ENCODE measurements at places on chromosomes 6 and 20. TPM values are rescaled to one million over a fixed set of nuclear protein-coding genes. Genes with fewer than 3 reads are reported as not detected.

Gene ENTPD6
- total RNA-seq: 70.3 TPM

Gene RSPH9
- 0.09 TPM for total RNA-seq

Gene RALY
- total RNA-seq: 125 TPM

Gene UST
- total RNA-seq: 2.4 TPM

- no peak for DNase-seq
Observed at GRCh38 chr20:7124120-7124519, 356.6 kb downstream of the BMP2 start.

DNA sequence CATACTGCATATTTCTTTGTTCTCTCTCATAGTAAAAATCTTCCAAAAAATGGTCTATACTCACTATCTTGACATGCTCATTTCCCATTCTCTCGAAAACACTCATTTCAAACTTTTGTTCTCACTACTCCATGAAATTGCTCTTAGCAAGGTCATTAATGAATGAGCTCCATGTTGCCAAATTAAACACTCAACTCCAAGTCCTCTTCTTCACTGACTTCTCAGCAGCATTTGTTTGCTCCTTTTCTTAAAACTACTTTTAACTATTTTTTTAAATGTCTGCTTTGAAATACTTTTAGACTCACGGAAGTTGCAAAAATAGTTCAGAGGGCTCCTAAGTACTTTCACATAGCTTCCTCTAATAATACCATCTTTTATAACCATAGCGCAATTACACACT is 274.0 kb upstream of the PREP start:
- no peak for DNase-seq

DNA sequence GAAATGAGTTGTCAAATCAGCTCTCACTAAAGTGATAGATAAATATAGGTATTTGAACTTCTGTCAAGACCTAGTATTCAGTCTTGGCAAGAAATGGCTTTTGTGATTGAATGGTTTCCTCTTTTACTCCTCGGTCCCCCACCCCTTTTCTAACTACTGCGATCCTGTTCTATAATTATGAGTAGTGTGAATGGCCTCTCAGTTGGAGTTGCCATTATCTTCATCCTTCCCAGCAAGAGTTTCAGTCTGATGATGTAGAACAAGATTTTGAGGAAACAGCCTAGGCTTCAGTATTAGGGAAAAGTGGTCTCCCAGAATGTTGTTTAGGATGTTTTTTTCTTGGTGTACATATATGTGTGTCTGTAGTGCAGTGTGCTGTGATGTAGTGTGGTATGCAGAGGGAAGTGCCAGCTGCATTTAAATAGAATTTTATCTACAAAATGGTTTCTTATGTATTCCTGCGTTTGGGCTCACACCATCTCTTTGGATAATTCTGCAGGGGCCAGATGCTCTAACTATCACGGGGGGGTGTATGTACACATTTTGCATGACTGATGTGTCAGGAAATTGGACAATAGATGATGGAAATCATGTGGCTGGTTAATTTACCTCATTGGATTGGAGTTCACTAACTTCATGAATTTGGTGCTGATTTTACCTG is 180.1 kb upstream of the MMS22L start:
- DNase-seq: no peak

GRCh38 chr20:24361541-24361940 is 107.9 kb upstream of the SYNDIG1 start:
- DNase-seq: no peak

GRCh38 chr6:128235556-128235955 is 284.8 kb downstream of the PTPRK start:
- DNase-seq: no peak

GRCh38 chr6:27777614-27778355 is 134.4 kb downstream of the OR2B2 start:
- DNase-seq: no peak

DNA sequence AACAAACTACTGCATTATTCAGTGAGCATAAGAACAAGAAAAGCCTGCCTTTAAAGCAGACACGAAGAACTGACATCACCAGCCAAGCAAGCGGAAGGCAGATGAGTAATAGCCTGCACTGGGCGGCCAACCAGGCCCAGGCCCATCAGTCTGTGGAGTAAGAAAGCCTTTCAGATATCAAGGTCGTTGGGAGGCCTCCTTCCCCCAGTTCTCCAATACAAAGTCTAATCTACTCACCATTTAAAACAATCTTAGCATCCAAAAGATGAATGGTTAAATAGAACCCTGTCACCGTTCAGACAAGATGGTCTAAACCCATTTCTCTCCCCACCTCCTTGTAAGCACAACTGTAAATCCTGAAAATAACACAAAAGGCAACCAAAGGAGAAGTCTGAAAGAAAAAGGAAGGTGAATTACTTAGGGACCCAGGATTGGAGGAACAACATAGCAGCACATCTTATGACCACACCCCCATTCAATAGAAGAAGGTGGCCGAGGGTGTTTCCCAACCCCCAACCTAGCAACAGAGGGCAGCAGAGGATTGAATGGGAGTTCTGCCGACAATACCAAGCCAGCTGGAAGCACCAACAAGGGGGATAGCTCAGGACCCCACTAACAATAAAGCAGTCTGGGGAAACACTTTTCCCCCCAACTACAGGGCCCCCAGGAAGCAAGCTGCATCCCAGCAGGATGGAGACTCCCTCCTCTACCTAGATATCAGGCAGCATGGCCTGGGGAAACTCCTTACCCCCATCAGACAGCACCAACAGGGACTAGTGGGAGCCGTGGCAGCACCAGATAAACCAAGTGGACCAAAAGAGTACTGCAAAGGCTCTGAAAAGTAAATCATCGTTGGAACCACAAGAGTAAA is 67.9 kb downstream of the ZHX3 start:
- peak; percentile 65 for DNase-seq

GRCh38 chr6:166618251-166618650 is 8.8 kb downstream of the RPS6KA2 start:
- no peak for DNase-seq

GRCh38 chr6:34587851-34588250 is 31.7 kb upstream of the SPDEF start:
- DNase-seq: no peak

GRCh38 chr6:51857134-51857533 is 230.3 kb downstream of the PKHD1 start:
- no peak for DNase-seq

- DNase-seq: no peak
Observed at GRCh38 chr6:27205375-27206278, 41.9 kb upstream of the PRSS16 start.

DNA sequence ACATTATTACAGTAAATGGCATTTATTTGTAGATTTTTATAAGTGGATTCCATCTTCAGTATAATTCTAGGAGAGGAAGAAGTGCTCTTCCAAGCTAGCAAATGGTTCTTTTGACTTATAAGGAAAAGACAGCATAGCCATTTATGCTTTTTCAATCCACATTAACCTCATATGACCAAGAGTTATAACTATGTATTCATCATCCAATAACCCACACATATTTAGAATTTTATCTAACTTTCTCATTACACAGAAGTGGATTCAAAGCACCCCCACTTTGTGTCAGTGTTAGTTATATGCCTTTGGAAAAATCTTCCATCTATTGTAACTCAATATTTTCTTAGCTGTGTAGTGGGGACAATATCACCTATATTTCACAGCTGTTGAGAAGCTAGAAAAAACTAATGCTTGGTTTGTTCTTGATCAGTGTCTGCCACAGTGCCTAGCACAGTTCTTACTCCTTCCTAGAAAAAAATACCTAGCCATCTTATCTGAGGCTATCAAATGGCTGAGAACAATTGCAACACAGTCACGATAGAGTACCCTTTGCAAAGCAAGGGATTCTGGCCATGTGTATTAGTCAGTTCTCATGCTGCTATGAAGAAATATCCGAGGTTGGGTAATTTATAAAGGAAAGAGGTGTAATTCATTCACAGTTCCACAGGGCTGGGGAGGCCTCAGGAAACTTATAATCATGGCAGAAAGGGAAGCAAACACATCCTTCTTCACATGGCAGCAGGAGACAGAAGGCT is 986.3 kb downstream of the TFAP2A start:
- DNase-seq: no peak

DNA sequence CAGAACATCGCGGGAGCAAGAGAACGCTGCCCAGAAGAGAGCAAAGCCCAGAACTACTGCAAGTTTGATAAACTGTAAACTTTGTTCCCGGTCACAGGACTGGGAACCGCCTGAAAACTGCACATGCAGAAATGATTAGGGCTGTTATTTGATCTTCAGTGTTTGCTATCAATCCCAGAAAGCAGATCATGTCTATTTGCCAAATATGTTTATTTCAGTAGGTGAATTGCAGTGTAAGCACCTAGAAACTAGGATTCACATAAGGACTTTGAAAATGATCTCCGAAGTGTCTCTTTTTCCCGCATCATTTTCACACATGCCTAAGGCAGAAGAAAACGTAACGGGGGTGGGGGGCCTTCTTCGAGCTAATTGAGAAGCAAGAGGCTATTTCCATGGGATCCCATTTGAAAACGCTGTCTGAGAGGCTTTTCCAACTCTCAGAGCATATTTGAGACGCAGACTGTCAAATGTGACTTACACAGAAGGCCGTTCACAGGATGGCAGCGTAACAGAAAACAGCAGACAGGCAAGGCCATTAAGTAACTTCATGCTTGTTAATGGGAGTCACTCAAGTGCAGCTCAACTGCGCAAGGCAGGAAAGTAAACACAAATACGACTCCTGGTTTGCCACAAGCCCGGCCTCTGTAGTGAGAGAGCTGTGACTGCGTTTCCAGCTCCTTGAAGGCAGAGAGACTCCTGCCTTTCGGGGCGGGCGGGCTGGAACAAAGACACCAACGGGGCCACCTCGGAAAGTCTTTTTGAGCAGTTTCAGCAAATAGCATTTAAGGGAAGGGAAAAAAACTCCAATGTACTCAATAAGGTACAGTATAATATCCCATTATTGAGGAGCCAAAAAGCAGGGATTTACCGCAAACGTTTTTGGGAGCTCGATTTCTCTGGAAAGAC is 144.7 kb upstream of the ZNF217 start:
- peak; percentile 53 for DNase-seq

DNA sequence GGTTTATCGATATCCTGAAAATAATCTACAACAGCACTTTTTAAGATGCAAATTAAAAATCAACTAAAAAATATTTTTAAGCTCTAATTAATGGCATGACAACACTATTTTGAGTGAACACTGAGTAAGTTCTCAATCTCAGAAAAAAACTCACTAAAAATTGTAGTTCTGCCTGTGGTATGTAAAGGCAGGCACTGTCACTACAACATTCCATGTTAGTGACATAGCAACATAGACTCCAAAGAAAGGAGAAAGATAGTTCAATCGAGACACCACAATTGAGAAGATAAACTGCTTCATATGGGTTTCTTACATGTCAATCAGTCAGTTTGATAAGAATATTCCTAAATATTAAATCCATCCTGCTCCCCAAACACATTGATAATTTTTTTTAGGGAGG is 38.0 kb downstream of the COL12A1 start:
- DNase-seq: no peak

DNA sequence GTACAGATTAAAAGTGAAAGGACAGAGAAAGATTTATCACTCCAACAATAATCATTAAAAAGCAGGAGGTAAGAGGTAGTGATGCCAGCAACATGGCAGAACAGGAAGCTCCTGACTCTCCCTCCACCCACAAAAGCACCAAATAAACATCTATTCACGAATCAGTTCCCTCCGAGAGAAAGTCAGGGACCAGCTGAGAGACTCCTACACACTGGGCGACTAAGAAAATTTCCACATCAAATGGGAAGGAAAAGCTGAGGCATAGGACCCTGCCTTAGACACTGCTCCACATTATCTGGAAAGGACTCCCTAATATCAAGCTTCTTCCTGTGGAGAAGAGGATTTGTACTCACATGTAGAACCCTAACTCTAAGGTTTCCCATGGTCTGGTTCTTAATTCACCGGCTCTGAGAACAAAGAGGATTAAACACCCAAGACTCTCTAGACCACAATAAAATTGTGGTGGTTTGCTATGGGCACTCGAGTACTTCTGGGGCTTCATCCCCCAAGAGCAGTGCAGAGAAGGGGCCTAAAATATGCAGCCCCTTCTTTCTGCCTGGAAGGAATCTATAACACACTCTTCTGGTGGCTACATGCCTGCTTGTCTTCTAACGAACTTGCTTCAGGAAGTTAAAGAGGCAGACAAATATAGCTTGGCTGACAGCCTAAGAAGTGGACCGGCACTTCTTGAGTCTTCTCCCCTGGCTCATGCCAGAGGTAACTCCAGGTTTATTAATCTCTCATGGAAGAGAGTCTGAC is 29.4 kb upstream of the ASF1A start:
- no peak for DNase-seq

DNA sequence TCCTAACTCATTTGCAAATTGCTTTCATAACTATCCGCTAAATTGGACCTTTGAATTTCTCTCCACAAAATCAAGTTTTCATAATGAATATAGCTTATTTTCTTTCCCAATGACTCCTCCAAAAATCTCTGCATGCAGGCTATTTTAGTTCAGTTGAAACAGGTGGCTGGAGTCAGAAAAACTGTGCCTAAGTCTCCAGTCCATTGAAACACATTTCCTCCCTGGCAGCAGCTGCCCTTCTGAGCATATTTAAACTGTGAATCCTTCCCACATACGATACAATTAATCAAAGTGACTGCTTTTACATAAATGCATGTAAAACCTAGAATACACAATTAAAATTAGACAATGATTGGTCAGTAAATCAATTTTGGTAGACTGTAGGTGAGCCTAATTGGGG is 344.6 kb upstream of the MARCKS start:
- no peak for DNase-seq
